ENCODE measurements at places on chromosomes 16 and 17.

DNA sequence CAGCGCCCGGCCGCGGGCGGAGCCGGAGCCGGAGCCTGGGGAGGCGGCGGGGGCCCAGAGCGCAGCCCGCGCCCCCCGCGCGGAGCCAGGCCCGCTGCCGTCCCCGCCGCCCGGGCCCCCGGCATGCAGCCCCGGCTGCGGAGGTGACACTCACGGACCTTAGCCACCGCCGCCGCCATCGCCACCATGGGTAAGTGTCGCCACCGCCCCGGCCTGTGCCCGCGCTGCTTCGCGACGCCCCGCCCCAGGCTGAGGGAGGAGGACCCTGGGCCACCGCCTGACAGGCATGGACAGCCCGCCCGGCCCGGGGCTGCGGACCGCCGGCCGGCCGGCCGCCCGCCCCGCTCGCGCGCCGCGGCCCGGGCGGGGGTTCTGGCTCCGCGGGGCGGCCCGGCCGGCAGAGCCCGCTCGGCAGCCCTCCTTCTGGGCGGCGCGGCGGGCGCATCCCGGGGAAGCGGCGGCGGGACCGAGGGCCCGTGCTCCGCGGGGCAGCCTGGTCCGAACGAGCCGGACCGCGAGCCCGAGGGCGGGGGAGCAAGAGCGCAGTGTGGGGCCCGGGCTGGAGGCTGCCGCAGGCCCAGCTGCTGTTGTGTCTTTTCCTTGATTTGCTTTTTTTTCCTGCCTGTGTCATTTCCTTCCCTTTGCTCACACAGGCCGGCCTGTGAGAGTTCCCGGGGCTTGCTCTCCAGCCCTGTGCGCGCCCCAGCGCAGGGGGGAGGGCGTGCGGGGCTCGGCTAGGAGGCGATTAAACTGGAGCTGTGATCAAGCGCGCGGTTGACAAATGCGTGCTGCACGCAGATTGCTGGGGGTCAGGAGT is 565 bp downstream of the MAP3K3 start:
- DNase-seq: no peak

DNA sequence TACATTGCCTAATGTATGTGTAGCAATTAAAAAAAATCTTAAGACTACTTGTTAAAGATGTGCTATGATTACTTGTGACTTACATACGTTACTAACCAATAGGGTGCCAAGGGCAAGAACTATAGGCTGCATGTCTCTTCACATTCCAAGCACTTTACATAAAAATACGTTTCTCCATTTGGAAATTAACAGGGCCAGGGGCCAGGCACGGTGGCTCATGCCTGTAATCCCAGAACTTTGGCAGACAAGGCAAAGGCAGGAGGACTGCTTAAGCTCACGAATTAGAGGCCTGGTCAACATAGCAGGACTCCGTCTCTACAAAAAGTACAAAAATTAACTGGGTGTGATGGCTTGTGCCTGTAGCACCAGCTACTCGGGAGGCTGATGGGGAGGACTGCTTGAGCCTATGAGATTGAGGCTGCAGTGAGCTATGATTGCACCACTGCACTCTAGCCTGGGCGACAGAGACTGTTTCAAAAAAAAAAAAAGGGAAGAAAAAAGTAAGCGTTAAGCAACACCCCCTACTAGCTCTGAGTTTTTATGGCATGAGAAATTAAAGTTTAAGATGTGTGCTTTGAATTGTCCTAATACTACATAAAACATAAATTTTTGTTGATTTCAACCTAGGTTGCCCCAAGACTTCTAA is 12.3 kb downstream of the PSMD12 start:
- DNase-seq: no peak

- no peak for DNase-seq
Measured at GRCh38 chr16:53541326-53541725, 38.3 kb upstream of the AKTIP start.

DNA sequence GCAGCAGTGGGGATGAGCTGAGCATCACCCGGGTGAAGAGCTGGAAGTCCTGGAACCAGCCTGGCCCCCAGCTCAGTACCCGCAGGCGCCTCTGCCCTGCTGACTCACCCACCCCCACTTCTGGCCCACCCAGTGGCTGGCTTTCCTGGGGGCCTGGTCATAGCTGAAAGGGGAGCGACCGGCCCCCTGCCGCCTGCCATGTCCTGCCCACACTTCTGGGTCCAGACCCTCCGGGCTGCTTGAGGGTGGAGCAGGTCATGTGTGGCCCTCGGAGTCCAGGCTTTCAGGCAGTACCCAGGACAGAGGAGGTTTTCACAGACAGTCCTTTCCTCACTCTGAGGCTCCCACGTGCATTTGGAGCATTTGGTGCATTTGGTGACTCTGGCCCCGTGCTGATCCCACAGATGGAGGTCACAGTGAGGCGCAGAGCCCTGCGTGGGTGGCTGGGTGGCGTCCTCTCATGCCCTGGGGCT is 7.1 kb upstream of the PIEZO1 start:
- no peak for DNase-seq

DNA sequence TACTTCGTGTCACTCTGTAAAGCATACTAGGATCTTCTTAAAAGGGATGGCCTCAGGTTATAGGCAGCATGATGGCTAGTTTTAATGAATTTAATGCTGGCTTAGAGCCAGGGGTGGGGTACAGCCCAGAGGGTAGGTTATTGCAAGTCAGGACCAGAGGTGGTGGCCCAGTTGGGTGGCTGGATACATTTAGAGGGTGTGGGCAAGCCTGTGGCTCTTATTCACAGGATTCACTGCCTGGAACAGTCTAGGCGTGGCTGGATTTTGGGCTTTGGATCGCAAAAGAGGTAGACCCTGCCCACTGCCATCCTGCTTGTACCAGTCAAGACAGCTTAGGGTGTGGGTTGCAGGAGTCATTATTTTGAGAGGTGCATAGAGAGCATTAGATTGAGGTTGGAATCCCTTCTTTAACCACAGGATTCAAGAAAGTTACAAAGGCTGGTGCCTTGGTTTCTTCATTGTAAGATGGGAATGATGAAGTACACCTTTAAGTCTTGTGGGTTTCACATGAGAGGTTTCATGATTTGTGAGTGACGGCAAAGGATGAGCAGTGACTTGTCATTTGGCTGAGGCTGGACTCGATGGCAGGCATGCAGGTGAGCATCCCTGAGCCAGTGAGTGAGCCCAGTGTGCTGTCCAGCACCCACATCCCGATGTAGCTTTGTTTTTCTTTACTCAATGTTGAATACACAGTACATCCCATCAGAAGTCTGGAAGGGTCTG is 85.2 kb downstream of the KSR1 start:
- DNase-seq: no peak

- DNase-seq: no peak
Measured at GRCh38 chr16:269061-269796, 6.5 kb downstream of the RGS11 start.

- DNase-seq: no peak
Measured at GRCh38 chr17:64240741-64241347, 22.2 kb downstream of the TEX2 start.

GRCh38 chr17:4576729-4577322 is 7.5 kb upstream of the SMTNL2 start:
- no peak for DNase-seq

- no peak for DNase-seq
Measured at GRCh38 chr17:49372425-49372824, 10.4 kb upstream of the ZNF652 start.
